ENCODE measurements at places on chromosomes 16 and 17. TPM values are rescaled to one million over a fixed set of nuclear protein-coding genes. Genes with fewer than 3 reads are reported as not detected.

The OTOP2 gene
- polyA plus RNA-seq = not detected

The CHST5 gene
- 0.05 TPM for polyA plus RNA-seq

The TIMP2 gene
- polyA plus RNA-seq = 5.9 TPM

The PIK3R6 gene
- polyA plus RNA-seq = 0.11 TPM

The CHP2 gene
- not detected for polyA plus RNA-seq

The CD300E gene
- polyA plus RNA-seq = 0.34 TPM

The SLC5A11 gene
- not detected for polyA plus RNA-seq

The EME2 gene
- polyA plus RNA-seq = 13.2 TPM

The KRTAP1-5 gene
- not detected for polyA plus RNA-seq

The TBX2 gene
- 193 TPM for polyA plus RNA-seq
